Inflammatory macrophage (primary cell): ENCODE measurements at places on chromosomes 4 and X.

GRCh38 chr4:8019396-8020365, 80.0 kb upstream of the AFAP1 start:
- no peak for DNase-seq

DNA sequence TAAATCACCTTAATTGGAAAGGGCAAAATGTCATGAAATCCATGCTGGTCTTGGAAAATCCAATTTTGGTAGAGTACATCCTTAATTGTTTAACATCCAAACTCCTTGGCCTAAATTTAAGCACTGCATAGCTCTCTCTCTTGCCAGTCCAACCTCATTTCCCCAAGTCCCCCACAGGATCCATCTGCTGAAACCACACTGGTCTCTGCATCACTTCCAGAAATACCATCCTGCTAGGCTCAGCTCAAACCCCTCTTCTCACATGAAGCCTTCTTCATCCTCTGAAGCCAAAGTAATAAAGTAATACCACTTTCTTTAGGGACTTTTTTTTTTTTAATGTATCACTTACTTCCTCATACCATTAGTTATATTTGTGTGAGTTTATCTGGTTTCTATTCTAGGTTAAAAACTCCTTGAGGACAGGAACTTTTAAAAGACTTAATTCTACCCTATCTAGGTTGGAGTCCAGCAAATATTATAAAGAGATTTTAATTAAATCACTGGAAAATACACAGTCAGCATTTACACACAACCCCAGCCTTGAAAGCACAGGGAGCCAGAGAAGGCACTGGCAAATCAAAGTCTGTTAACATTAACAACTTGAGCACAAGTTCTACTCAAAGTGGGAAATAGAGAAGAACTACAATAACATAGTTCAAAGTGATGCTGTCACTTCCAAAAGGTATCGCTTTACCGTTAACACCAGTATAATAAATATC, 16.7 kb upstream of the KLF3 start:
- DNase-seq = no peak

GRCh38 chrX:96791559-96791958, 92.1 kb upstream of the RPA4 start:
- DNase-seq = no peak

GRCh38 chrX:133649651-133650050, 234.4 kb upstream of the GPC4 start:
- DNase-seq = no peak

- DNase-seq = peak; percentile 11
Observed at GRCh38 chr4:122827879-122828601, 1.4 kb downstream of the FGF2 start.

DNA sequence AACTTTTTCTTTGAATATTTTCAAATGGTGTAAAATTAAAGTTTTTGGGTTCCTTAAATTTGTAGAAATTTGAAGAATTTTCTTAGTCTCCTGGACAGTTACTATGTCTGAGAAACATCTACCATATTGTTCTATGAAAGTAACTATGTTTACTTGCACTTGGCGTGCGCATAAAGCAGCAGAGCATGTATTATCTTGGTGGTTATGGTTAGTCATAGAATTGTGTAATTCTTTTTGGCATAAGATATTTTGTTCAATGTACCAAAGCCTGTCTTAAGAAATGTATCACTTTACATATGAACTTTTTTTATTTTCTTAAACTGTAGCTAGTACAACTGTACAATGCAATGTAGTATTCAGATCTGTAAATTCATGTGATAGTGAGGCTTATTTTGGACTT, 49.2 kb downstream of the CDS1 start:
- DNase-seq = no peak

GRCh38 chrX:16239211-16239610, 71.9 kb downstream of the MAGEB17 start:
- DNase-seq = no peak

- DNase-seq = no peak
Observed at GRCh38 chr4:65170768-65171514, 499.3 kb downstream of the EPHA5 start.

DNA sequence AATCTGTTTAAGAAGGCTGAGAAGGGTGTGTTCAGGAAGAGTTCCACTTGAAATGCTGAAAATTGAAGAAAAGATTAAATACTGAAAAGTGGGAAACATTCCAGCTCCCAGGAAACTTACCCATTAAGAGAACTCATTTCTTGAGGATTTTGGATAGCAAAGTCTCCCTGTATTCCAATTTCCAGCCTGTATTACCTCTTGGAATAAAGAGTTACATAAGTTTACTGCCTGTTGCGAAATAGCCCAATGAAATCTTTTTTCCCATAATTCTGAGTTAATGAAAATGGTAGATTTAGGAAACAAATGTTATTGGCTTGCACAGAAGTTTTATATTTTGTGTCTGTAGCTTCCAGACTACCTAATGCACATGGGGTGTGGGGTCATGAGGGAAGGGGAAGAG, 12.0 kb downstream of the NHSL2 start:
- no peak for DNase-seq

GRCh38 chrX:13605611-13606010, 36.2 kb downstream of the EGFL6 start:
- DNase-seq = no peak

DNA sequence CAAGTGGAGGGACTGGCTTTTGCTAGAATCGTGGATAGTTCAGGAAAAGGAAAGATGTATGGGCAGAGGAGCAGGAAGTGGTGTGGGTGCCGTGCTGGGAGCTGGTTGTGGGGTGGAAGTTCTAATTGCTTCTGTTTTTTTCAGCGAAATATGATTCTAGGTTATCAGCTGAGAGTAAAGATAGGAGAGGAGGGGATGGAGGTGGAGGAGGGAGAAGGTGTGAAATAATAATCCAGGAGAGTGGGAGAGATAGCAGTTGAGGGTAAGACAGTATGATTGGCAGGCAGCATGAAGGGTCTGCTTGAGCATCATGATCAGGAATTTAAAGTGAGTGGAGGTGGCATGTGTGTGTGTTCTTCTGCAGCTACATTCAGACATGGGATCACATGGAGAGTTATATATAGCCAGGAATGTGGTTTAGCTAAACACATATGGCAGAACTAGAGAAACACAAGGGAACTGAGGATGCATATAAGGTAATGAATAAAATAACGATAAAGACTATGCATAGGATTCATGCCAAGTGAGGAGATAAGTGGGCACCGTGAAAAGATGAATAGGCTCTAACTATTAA, 133.7 kb downstream of the ANK2 start:
- DNase-seq = no peak

DNA sequence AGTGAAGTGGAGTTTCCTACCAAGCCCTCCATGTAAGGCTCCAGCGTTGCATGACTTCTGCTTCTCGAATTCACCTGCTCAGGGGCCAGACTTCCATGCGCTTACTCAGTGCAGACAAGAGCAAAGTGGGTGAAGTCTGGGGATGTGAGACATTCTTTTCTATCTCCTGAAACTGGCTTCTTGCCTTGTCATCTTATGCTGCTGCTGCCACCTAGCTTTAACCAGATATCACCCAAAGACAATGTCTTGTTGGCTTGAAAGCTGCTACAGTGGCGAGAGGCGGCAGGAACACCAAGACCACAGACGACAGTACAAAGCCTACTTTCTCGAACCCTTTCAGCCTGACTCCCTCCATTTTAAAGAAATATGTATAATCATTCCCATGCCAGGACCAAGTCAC, 103.6 kb upstream of the ADGRG2 start:
- DNase-seq = peak; percentile 2

- peak; percentile 42 for DNase-seq
Observed at GRCh38 chrX:44989995-44990770, 117.2 kb downstream of the KDM6A start.

- DNase-seq = no peak
Observed at GRCh38 chrX:149837639-149838038, 43.3 kb upstream of the MAGEA8 start.

- DNase-seq = no peak
Observed at GRCh38 chrX:23389196-23389792, 54.6 kb downstream of the PTCHD1 start.

- DNase-seq = peak; percentile 8
Observed at GRCh38 chr4:88008743-88009171, 1.3 kb downstream of the PKD2 start.

DNA sequence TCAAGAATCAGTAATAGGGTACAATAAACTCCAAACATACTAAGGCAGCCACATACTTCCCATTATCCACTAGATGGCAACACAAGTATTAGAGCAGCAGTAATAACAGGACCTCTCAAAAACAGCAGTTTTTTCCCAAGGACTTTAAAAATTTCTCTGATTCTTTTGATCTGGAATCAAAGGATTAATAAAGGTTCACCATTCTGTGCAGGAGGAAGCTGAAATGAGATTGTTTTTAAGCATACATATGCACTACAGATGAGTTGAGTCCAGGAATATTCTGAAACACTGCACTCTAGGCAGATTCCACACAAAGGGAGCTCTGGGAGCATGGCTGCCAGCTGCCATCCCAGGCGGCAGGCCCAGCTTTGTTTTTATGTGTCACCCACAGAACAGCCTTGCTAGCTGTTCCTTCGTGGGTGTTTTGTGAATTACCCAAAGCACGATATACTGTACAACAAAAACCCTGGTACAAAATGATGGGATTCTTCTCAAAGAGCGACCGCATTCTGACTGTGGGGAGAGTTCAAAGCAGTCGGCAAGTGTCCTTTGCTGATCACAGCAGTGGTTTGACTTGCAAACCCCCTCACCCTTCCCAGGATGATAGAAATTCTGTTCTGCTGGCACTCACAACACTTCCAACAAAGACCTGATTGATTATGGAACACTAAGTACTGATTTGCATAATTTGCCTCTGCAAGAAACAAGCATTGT, 61.0 kb downstream of the STX18 start:
- peak; percentile 7 for DNase-seq

GRCh38 chr4:3514806-3515501, 17.3 kb downstream of the LRPAP1 start:
- DNase-seq = no peak

DNA sequence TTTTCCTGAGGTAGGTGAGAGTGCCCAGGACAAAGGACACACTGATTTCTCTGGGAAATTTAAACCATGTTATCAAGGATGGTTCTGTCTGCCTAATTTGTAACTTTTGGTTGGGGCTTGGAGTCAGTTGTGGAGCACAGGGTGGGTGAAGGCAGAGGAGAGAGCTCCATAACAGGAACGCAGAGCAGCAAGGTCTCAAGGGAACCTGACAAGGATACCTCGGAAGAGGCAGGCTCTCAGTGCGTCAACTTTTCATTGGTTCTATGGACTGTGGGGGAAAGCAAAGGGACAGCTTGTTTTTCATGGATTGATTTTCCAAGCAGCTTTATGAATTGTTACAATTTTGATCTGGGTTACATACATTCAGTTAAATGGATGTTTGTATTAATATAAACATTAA, 110.4 kb downstream of the SLIT2 start:
- DNase-seq = no peak

DNA sequence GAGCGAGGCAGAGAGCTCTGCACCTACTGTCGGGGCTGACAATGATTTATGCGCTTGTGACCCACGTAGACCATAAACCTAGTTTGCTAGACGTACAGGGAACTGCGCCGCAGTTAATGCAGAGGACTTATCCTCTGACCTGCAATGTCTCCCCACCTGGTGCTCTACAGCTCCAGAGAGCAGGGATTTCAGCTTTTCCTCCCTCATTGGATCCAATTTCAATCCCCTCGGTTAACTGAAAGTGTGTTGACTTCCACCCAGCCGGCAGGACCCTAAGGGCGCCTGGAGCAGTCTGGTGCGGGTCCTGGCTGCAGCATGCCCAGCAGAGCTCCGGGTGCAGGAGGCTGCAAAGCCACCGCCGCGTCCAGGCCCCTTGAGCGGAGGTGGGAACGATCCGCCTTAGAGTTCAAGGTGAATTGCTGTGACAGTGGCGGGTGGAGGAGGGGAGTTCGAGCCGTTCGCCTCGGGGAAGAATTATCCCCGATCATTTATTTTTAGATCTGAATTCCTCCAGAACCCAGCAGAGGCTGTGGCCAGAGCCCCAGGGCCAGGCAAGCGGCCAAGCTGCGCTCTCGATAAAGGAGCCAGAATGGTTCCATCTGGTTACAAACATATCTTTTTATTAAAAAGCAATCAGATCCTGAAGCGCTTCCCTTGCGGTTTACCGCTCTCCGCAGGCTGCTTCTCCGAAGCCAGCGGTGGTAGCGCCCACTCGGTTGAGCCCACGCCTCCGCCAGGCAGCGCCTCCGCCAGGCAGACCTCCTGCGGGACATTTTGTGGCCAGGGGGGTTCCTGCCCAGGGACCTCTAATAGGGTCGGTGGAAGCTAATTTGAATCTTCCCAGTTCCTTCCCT, 66.0 kb downstream of the FBXO8 start:
- DNase-seq = no peak

- no peak for DNase-seq
Observed at GRCh38 chr4:107647591-107647990, 72.4 kb downstream of the PAPSS1 start.

GRCh38 chr4:5164221-5164912, 113.1 kb downstream of the STK32B start:
- no peak for DNase-seq

DNA sequence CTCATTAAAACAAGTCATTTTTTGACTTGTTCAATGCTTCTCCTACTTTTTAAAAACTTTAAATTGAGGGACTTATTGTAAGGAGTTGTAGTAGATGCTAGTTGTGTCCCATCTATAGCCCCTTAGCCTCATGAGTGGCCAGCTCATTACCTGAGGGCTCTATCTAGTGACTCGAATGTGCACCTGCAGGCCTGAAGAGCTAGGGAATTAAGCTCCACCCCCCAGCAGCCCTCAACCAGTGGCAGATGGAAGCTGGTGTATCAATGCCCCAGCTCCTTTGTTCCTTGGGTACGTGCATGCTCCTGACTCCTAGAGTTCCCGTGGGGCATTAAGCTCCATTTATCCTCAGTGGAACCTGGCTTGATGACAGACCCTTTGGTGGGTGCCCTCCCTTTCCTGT, 146.7 kb upstream of the FAM9B start:
- DNase-seq = no peak

DNA sequence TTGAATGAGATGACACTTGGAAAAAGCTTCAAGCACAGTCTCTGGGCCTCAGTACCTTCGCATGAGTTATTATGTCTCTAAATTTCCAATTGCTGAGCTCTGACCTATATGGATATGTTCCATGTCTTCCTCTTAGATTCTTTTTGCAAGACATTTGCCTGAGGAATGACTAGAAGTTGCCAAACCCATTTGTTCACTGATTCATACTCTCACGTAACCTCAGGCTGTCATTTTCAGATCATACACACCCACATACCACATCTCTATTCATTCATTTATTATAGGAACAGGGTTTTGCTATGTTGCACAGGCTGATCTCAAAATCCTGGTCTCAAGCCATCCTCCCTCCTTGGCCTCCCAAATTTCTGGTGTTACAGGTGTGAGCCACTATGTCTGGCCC, 2137.1 kb upstream of the TENM3 start:
- no peak for DNase-seq

DNA sequence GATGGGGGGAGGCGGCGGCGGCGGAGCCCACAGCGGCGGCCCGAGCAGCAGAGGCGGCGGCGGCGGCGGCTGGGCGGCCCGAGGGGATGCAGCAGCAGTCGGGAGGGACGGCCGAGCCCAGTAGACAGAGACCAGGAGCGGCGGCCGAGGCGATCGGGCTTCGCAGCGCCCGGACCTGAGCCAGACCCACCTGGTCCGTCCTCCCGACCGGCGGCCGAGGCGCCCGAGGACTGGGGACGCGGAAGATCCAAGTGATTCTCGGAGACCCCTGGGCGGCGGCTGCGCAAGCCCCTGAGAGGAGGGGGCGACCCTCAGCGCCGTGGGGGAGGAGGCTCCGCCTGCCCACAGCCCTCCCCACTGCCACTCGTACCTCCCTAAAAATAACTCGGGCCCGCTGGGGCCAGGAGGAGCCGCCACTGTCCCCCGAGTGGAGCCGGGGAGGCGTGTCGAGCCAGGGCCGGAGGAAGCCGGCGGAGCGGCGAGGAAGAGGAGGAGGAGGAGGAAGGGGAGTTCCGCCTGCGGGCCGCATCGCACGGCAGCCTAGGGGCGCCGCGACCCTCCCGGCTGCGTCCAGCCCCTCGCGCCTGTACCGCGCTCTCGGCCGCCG, 608 bp downstream of the RAPGEF2 start:
- DNase-seq = no peak
